ENCODE measurements at places on chromosomes 4 and X.

GRCh38 chrX:109822861-109823260 lies 89.8 kb upstream of the ACSL4 start:
- no peak for DNase-seq

GRCh38 chr4:136864604-136865185 lies 667.6 kb downstream of the PCDH18 start:
- DNase-seq, result no peak

- DNase-seq, result no peak
Observed at GRCh38 chr4:148044089-148044911, 312.4 kb downstream of the ARHGAP10 start.

- no peak for DNase-seq
Observed at GRCh38 chrX:47297874-47298273, 65.1 kb downstream of the USP11 start.

- no peak for DNase-seq
Observed at GRCh38 chr4:33060674-33061542, 2340.7 kb downstream of the PCDH7 start.

DNA sequence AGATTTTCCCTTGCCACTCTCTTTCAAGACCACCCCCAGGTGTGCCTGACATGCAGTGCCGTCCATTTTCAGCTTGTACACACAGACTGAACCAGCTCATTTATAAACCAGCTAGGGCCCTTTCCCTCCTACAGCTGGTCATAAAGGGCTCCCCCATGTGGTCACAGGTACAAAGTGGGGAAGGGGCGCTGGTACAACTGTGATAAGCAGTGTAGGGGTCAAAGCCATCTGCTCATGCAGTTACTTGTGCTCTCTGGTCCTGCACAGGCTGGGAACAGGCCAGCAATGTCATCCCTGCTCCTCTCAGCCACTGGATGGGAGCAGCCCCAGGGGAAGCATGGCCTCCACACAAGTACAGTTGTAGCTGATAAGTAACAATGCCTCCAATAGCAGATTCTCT lies 20.6 kb downstream of the GABRQ start:
- no peak for DNase-seq

Measured in CD4-positive, CD25-positive, alpha-beta regulatory T cell (primary cell).